WTC11 (cell line): ENCODE measurements at places on chromosomes 13 and 19. TPM values are rescaled to one million over a fixed set of nuclear protein-coding genes. Genes with fewer than 3 reads are reported as not detected.

Gene ZNF442
- 1.9 to 4.0 TPM (median 2.4 TPM) in 3 replicates for total RNA-seq

- no peak for DNase-seq
- H3K27me3 ChIP-seq = no peaks in the 10 kb centered on the region; the same call in 1 of the 2 replicates
- H3K36me3 ChIP-seq = peaks cover 3% of the 10 kb centered on the region; the same call in 1 of the 2 replicates
- peaks cover 17% of the 10 kb centered on the region for H3K4me1 ChIP-seq
- peak overlapping the region; percentile 100 for H3K27ac ChIP-seq
These were observed 216 bp downstream of the SH2D3A start for GRCh38 chr19:6767081-6767356.

GRCh38 chr19:41305927-41306793 is 3.8 kb upstream of the CCDC97 start:
- no peak for DNase-seq
- H3K36me3 ChIP-seq = peaks cover 56% of the 10 kb centered on the region
- peaks cover 18% of the 10 kb centered on the region for H3K4me1 ChIP-seq
- H3K27ac ChIP-seq = no peak overlapping the region
- no peaks in the 10 kb centered on the region for H3K27me3 ChIP-seq

- peaks cover 24% of the 10 kb centered on the region for H3K4me1 ChIP-seq
- no peak for DNase-seq
- H3K27ac ChIP-seq = peak overlapping the region; percentile 94
- peak overlapping the region; percentile 93 for H3K4me3 ChIP-seq
These were observed 1.8 kb downstream of the GADD45B start for GRCh38 chr19:2477732-2478191.

Gene EBI3
- total RNA-seq = 0.81 to 1.5 TPM (median 1.1 TPM) in 3 replicates

DNA sequence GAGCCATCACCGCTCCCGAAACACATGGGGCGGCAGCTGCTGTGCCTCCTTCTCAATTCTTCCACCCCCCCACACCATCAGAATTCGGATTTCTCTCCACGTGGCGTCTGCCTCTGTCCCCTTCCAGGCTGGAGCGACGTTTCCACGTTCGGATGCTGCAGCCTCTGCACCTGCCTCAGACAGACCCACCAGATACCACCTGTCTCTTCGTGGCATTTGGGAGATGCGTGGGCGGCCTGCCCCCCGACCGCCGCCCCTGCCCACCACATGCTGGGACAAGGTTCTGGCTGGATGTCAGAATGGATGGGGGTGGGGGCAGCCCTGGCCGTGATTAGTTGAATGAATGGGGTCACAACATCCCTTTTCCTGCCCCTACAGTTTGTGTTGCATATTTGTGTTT is 90.0 kb downstream of the SLC7A1 start:
- no peak for DNase-seq
- no peaks in the 10 kb centered on the region for H3K36me3 ChIP-seq
- H3K27me3 ChIP-seq = peaks cover 4% of the 10 kb centered on the region; the same call in 1 of the 2 replicates

Gene RPL36
- 1,080 to 1,240 TPM (median 1,178 TPM) in 3 replicates for total RNA-seq

DNA sequence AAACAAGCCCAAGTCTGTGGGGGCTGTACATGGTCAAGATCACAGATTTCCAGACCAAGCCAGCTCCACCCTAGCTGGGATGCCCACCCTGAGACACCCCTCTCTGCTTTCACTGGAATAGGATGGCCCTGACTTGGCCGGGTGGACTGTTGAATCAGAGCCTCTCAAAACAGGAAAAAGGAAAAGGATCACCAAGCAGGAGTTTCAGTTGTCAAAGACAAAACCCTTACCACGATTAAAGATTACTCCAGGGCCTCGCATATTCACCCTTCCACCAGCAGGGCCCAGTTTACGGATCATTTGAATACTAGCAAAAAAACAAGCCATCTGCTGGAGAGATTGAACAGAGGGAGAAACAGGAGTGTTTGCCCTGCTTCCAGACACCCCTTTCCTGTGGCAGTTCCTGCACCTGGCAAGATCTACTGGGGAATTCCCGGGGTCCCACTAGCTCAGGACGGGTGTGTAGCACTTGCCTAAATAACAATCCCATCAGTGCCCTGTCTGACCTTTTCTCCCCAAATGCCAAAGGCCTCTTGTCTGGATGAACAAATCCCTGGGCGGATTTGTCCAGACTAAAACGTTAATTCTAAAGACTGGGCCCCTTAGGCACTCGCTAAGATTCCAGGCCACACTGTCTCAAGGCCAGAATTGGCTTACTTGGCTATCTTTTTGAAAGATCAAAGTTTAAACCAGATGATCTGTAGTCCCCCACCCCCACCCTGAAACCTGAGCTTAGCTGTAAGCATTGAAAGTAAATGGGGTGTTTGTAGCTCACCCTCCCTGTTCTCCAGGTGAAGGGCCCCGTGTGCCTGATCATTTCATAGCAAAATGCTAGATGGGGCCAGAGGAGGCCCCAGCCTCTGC is 38.4 kb downstream of the ACTN4 start:
- no peaks in the 10 kb centered on the region for H3K27me3 ChIP-seq
- peaks cover 27% of the 10 kb centered on the region for H3K36me3 ChIP-seq
- no peak for DNase-seq

Gene PGLYRP1
- not detected in 3 replicates for total RNA-seq
